ENCODE measurements at places on chromosomes 7 and 10.

GRCh38 chr7:54015251-54015650 is 526.9 kb upstream of the VSTM2A start:
- no peak for DNase-seq

- no peak for DNase-seq
These were observed 32.0 kb downstream of the SND1 start for GRCh38 chr7:127683776-127684681.

- DNase-seq = no peak
These were observed 47.0 kb upstream of the CDK1 start for GRCh38 chr10:60731134-60731885.

- DNase-seq = peak; percentile 26
These were observed 32.1 kb upstream of the GTF2I start for GRCh38 chr7:74625446-74625845.

- no peak for DNase-seq
These were observed 957 bp upstream of the ANKRD2 start for GRCh38 chr10:97571622-97572021.

- DNase-seq = no peak
These were observed 341.3 kb downstream of the ARL4A start for GRCh38 chr7:13028825-13029099.

DNA sequence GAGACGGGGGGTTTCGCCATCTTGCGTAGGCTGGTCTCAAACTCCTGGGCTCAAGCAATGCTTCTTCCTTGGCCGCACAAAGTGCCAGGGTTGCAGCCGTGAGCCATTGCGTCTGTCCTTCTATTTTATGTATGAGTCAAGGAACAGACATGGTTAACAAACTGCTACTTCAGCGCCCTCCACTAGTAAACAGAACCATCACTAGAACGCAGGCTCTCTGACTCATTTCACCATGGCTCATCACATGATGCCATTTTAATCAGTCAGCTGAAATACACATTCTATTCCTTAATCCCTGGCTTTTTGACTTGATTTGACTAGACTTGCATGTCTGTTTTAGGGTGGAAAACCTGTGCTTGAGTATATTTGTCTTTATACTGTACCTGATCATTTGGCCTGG is 41.3 kb downstream of the CELF2 start:
- DNase-seq = peak; percentile 38

DNA sequence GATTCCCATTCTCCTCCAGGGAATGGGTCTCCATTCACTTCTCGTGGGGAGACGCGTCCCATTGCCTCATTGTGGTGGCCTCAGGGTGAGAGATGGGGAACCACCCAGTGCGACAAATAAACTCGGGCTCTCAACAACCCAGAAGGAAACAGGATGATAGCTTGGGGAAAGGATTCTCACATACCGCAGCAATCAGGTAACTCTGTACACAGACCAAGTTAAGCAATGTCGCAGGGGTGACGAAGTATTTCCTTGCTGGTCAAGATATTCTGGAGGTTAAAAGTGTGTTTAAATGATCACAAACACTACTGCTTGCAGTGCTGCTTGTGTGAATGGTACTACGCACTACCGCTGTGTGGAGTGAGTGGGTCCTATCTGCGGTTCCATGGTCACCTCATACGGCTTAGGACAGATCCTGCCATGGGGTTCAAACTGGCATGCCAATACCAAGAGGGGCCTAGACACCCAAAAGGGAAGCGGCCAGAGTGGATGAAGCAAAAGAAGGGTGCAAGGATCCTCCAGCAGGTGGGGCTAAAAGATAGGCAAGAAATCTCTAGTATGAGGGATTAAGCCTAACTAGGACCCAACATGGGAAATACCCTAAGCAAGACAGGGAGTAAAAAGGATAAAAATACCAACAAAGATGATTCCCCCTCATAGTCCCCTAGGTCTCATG is 143.8 kb upstream of the TMEM106B start:
- DNase-seq = peak; percentile 46

DNA sequence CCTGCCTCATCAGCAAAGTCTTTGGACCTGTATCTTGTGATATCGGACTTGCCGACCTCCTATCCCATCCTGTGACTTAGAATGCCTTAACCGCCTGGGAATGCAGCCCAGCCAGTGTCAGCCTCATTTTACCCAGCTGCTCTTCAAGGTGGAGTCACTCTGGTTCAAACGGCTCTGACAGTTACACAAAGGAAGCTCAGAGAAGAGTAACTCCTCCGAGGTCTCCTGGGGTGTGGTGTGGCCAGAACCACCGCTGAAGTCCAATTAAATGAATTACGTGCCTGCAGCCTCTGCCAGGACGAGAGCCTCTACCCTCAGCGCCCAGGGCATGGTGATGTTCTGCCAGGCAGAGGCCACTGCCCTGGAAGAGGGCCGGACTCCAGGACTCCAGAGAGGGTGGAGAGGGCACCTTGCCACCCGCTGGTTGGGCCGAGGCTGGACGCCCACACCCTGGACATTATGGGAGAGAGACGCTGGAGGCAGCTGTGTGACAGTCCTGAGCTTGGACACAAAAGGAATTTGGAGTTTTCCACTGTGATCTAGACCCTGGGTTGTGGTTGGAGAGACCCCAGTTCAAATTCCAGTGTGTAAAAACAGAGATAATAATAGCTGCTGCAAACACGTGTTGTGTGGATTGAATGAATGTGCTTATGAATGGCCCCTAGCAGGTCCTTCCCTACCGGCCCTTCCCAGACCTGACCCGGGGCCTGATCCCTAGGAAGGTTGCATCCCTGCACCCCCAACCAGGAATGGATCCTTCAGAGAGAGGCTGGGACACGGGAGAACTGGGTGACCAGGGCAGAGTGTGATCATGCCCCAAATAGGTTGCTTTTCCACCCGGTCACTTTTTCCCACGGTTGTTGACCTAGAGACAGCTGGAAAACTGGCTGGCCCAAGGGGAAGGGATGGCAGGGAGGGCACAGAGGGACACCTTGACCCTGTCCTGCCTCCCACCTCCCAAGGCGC is 37.8 kb upstream of the FZD9 start:
- no peak for DNase-seq

DNA sequence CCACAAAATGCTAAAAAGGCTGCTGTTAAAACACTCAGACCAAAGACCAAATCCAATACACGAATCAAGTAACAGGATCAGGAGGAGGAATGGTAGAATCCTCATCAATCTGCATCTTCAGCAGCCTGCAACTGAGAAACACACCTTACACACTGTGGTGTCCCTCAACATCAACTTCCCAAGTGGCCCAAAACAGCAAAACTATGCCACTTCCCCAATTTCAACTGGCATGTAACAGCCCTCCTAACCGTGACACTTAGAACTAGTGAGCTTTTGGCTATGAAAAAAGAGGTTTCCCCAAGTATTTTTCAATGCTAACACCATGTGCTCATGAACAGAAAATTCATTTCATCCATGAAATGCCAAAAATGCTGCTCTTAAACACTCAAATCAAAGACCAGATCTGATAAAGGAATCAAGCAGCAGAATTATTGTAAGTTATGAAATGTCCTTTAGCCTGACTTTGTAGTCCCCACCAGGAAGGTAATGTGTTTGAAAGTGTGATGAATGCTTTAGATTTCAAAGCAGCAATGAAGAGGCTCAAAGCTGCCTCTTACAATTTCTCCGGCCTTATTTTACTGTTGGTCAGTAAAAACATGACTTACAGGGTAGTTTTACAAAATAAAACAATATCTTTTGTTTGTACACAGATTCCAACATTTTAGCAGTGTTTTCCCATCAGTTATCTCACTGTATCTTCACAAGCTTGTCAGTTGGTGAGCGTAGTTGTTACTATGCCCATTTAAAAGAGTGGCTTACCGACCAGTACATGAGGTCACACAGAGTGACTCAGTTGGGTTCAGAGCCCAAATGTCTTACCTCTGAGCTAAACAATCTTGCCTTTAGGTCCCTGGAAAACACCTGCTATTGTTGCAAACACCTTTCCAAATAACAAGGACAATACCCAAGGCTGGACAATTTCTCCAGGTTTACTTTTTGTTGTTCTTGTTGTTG is 65.7 kb upstream of the ASAH2 start:
- no peak for DNase-seq

DNA sequence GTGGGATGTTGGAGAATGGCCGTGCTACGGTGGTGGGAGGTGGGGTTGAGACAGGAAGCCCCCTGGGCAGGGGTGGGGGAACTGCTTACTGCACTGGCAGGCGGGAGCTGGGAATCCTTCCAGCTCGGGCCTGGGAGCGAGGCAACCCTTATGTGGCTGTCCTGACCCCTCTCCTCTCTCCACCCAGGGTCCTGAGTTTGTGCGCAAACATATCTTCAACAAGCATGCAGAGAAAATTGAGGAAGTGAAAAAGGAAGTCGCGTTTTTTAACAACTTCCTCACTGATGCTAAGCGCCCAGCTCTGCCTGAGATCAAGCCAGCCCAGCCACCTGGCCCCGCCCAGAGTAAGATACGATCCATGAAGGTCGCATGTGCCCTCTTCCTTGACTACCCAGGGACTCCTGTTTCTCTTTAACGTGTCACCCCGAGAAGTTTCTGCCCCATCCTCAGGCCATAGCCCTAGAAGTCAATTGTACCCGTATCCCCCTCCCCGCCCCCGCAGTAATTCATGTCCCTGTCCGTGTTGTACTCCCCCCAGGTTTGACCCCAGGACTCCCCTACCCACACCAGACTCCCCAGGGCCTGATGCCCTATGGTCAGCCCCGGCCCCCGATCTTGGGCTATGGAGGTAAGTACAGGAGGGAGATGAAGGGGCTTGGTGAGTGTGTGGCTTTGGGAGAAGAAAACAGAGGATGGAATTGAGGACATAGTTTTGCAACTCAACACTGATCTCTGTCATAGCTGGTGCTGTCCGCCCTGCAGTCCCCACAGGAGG is 1.8 kb downstream of the UFSP1 start:
- DNase-seq = no peak

DNA sequence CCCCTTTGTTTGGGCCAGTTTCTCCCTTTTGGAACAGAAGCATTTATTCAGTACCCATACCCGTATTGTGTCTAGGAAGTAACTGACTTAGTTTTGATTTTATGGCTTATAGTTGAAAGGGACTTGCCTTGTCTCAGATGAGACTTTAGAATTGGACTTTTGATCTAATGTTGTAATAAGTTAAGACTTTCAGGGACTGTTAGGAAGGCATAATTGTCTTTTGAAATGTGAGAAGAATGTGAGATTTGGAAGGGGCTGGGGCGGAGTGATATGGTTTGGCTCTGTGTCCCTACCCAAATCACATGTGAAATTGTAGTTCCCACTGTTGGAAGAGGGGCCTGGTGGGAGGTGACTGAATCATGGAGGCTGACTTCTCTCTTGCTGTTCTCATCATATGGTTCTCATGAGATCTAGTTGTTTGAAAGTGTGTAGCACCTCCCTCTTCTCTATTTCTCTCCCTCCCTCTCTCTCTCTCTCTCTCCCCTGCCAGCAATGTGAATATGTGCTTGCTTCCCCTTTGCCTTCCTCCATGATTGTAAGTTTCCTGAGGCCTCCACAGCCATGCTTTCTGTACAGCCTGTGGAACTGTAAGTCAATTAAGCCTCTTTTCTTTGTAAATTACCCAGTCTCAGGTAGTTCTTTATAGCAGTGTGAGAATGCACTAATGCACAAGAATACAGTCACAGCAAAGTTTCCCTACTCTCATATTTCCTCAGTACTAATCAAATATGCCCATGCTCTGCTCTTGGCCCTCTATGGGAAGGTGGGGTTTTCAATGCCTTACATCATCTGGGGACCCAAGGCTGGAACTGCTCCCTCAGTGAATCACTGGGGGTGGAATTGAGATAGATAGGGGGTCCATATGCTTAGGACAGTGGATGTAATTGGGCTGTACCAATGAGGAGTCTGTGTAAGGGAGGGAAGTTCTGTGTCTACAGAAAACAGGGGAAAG is 17.2 kb upstream of the AKR1C1 start:
- DNase-seq = no peak

- DNase-seq = no peak
These were observed 32.5 kb downstream of the ZNF438 start for GRCh38 chr10:30999070-30999712.

DNA sequence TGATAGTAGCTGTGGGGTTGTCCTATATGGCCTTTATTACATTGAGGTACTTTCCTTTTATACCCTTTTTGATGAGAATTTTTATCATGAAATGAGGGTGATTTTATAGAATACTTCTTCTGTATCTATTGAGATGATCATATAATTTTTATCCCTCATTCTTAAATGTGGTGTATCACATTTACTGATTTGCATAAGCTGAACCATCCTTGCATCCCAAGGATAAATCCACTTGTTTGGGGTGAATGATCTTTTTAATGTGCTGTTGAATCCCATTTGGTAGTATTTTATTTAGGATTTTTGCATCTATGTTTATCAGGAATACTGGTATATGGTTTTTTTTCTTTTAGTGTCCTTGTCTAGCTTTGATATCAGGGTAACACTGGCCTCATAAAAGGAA is 84.5 kb upstream of the IL6 start:
- DNase-seq = no peak

GRCh38 chr10:11437391-11438142 is 173.9 kb downstream of the USP6NL start:
- DNase-seq = no peak

DNA sequence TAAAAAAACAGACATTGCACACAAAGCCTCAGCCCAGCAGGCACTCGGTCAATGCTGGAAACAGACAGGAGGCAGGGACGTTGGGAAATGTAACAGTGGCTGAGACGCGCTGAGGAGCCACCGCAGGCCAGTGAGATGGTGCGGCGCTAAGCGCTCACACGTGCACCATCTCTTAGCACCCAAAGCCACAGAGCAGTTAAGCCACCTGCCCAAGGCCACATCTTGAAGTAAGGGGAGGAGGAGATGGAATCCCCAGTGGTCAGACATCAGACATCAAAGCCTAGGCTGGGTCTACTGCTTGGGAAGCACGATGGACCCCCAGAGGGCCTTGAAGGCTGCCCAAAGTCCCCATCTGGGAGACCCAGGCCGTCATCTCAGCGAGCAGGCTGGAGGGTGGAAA is 15.6 kb downstream of the LAT2 start:
- no peak for DNase-seq

- DNase-seq = no peak
These were observed 6.4 kb upstream of the CYP3A4 start for GRCh38 chr7:99790407-99790806.

- DNase-seq = no peak
These were observed 16.0 kb downstream of the PTPN12 start for GRCh38 chr7:77553123-77553522.

- DNase-seq = no peak
These were observed 36.6 kb downstream of the BNIP3 start for GRCh38 chr10:131944976-131945695.

DNA sequence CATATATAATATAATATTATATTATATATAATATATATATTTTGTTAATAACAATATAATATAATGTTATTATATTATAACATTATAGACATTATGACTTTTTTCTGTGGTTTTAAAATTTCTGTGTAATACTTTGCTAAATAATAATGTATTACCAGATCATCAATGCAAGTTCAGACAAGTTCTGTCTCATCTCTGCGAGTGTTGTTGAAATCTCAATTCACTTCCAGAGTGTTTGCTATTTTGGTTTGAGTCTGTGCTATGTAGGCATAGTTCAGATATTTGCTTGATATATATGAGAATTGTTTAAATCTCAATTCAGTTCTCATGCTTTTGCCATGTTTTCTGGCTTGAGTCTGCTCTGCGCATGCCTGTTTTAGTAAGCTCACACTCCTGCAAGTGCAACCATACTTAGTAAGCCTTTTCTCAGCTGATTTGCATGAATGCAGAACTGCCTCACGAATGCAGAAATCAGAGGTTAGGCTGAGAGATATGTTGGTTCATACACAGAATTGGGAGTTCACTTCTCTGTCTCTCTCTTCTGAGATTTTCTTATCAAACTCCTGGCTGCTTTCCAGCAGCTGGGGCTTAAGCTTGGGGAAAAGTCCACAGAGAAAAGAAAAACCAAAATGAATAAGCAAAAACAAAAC is 830.2 kb upstream of the SORCS1 start:
- no peak for DNase-seq

Measured in AG04450 (cell line).